Stimulated activated CD4-positive, alpha-beta T cell treated with anti-CD3 and anti-CD28 coated beads, Interleukin-15, amount 100 ng/mL, for 1 hour (primary cell): ENCODE measurements at places on chromosomes 2 and 18.

DNA sequence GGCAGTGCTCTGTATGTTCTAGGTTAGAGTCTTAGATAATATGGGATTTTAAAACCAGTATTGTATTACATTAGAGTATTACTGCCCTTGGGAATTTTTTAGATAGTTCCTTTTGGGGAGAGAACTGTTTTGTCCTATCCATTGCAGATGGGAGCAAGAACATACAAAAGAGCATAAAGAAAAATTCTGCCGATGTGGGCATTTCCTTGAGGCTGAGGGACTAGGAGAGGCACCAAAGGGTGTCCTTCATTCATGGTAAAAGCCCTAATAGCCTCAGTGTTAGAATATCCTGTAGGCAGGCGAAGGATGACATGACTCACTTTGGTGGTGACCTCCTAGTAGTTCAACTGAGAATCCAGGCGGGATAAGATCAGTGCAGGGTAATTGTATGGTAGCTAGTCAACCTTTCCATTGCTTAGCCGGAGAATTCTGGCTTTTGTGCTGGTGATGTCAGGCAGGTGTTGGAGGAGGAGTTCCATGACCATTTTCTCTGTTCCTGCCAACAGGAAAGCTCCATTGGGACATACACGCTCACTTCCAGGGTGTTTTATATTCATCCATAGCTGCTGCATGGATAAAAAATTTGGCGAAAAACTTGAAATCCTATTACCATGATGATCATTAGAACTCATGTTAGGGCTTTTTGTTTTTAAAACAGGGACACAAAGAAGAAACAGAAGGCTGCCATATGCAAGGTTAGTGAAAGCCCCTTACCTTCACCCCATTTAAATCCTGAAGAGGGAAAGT, 28.1 kb downstream of the EPAS1 start:
- DNase-seq: no peak

- DNase-seq: no peak
Measured at GRCh38 chr18:21000667-21001066, 110.9 kb downstream of the ROCK1 start.

DNA sequence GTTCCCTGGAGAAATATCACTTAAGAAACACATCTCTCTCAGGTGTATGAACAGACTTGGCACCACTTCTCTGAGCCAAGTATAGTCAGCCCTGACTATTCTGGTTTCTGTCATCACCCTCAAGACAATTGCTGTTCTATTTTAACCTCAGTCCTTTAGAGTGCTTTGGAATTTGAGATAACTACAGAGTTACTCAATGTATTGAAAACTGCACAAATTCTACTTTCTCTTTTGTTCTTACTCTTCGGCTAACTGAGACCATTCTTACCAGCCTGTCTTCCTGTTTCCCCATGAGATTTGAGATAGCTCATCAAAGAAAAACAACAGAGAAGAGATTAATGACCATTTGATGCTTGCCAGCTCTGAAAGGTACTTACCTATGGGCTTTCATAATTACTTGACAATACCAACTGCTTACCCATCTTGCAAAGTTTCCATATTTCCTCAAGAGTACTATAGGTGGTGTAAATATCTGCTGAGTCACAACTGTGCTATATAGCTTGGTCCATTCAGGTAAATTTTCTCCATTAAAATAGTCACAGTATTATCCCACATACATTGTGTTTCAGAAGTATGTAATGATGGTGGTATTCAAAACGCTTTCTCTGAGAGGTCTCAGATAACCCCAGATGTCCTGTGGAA, 467.5 kb upstream of the CHST9 start:
- DNase-seq: no peak

DNA sequence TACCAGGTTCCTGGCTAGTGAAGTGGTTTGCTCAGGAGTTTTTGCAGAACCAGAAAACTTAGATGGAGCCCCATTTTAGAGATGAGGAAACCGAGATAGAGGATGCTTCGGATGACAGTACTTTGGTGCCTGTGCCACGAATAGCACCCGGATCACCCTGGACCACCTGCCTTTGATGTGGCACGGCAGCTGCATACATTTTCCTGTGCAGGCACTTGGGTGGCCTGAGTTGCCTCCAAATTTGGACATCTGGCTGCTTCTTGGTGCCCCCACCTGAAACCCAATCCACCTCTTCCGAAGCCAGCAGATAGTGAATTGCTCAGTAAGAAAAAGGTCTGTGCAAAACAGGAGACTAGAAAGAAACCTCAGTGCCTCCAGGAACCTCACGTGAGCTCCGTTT, 140.6 kb upstream of the ID2 start:
- no peak for DNase-seq

DNA sequence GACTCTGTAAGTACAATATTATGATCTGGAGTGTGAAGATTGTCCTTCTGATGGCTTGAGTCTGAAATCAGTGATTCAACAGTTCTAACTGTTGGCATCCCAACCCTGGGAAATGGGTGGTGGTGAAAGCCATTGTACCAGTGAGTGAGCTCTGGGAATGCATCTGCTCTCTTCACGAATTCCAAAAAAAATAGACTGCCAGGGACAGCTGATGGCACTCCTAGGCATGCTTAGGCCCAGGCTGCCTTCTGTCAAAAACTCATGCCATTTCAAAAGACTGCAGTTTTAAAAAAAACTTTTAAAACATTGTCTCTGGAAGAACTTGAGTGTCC, 20.3 kb downstream of the OXER1 start:
- no peak for DNase-seq
